Neural progenitor cell (in vitro differentiated cells): ENCODE measurements at places on chromosomes 2 and 18.

GRCh38 chr18:48358868-48359267 lies 50.3 kb downstream of the ZBTB7C start:
- DNase-seq, result no peak
- no peak overlapping the region for H3K4me3 ChIP-seq
- H3K36me3 ChIP-seq, result no peaks in the 10 kb centered on the region
- no peak overlapping the region for H3K27ac ChIP-seq

DNA sequence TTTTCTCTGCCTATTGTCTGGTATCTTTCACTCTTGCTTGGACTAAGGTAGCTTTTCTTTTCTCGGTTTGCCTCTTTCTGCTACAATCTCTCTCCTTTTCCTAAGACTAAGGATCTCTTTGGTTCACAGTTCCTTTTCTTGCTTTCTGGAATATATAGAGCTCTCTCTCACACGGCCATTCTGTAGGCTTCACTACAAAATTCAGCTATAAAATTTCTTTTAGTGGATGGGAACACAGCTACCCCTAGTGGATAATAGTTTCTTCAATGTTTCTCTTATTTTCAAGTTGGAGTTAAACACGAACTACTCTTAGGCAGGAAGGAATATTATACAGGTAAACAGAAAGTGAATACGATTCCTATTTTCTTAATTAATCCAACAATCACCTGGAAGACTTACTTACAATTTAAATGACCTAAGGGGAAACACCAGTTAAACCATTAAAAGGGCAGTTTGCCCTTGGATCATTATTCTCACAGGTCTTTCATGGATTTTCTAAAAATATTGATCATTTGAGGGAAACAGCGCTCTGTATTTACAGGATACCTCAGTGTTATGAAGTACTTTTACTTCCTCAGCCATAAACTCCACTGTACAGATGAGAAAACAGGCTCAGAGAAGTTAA lies 140.5 kb downstream of the LRP2 start:
- H3K27me3 ChIP-seq, result no peaks in the 10 kb centered on the region
- peaks cover 24% of the 10 kb centered on the region for H3K36me3 ChIP-seq
- H3K4me1 ChIP-seq, result no peaks in the 10 kb centered on the region
- no peak overlapping the region for H3K27ac ChIP-seq
- no peak overlapping the region for H3K4me3 ChIP-seq
- no peak for DNase-seq

DNA sequence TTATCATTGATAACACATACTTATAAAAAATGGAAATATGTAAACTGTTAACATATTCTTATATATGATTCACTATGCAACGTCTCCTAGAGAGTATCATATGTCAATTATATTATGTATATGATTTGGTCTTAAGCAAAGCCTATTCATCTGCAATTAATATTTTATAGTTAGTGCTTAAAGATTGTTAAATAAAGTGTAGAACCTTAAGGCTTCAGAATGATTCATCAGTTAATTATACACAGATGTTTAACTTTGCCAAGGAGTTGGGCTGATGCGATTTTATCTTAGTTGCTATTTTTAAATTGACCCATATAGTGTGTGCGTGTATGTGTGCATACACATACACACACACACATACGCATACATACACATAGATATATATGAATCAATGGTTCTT lies 323.1 kb downstream of the RBM43 start:
- H3K36me3 ChIP-seq, result no peaks in the 10 kb centered on the region
- H3K27ac ChIP-seq, result no peak overlapping the region
- no peak overlapping the region for H3K4me3 ChIP-seq

DNA sequence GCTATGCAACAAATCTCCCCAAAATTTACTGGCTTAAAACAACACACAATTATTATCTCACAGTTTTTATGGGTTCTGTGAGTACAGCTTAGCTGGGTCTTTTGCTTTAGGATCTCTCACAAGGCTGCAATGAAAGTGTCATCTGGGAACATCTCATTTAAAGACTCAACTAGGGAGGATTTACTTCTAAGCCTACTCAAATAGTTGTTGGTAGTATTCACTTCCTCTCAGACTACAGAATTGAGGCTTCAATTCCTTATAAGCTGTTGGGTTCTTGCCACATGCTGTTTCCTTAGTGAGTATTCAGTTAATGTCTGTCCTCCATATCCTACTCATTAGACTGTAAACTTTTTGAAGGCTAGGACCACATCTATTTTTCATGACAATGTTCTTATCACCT lies 72.3 kb downstream of the MDH1 start:
- no peaks in the 10 kb centered on the region for H3K4me1 ChIP-seq
- no peaks in the 10 kb centered on the region for H3K27me3 ChIP-seq
- no peak overlapping the region for H3K4me3 ChIP-seq

DNA sequence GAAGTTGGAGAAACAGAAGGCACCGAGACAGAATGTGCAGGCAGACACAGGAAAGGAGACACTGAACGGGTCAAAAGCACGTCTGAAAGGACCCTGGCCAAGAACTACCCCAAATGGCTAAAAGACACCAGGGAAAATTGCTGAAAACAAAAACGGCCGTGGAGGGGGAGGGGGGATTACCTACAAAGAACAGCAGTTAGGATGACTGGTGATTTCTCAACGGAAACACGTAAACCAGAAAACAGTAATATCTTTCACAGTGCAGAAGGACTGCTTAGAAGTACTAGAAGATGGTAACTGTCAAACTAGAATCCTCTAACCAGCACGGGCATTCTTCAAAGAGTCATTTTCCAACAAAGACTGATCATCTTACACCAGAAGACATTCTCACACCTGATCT lies 142.6 kb downstream of the HDAC4 start:
- no peak for DNase-seq
- peaks cover 18% of the 10 kb centered on the region for H3K4me1 ChIP-seq
- no peaks in the 10 kb centered on the region for H3K36me3 ChIP-seq
- no peaks in the 10 kb centered on the region for H3K27me3 ChIP-seq

- H3K27me3 ChIP-seq, result no peaks in the 10 kb centered on the region
- H3K4me1 ChIP-seq, result no peaks in the 10 kb centered on the region
- no peak overlapping the region for H3K4me3 ChIP-seq
- no peaks in the 10 kb centered on the region for H3K36me3 ChIP-seq
These were observed 783.7 kb upstream of the SOX11 start for GRCh38 chr2:4908461-4908860.
